ENCODE measurements at places on chromosomes 2 and 18. TPM values are rescaled to one million over a fixed set of nuclear protein-coding genes. Genes with fewer than 3 reads are reported as not detected.

Gene TEX44
- total RNA-seq, result not detected

Gene NDUFS1
- 187 TPM for total RNA-seq

Gene RAB17
- total RNA-seq, result not detected

Gene C2orf78
- not detected for total RNA-seq

Gene ATP8B1
- total RNA-seq, result 136 TPM

Gene GNAL
- total RNA-seq, result 0.28 TPM

Gene NYAP2
- not detected for total RNA-seq

Gene CASP10
- total RNA-seq, result 0.28 TPM

DNA sequence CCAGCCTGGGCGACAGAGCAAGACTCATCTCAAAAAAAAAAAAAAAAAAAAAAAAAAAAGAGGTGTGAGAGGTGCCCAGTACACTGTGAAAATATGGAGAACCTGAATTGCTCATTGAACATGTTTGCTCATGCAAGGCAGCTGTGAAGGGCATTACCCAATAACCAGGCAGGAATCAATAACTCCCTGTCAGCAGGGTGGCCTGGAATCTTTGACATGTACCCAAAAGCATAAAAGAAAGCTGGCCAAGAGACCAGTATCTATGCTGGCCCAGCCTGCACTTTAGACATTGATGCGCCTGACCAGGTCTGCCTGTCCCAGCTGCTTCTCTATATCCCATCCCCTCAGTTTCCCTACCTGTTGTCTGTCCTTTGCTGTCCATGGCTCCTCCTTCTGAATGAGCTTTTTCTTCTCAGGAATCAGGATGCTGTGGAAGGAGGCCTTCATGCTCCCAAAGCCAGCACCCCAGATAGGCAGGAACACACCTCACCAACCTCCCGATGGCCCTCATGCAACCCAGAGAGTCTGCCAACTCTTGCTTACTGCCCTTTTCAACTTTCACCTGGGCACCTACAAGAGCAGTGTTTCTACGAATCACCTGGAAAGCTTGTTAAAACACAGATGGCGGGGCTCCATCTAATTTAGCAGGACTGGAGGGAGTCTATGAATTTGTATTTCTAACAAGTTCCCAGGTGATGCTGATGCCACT lies 83.4 kb upstream of the PPP1CB start:
- no peaks in the 10 kb centered on the region for H3K36me3 ChIP-seq
- H3K4me3 ChIP-seq, result no peak overlapping the region
- no peaks in the 10 kb centered on the region for H3K27me3 ChIP-seq
- H3K4me1 ChIP-seq, result peaks cover 20% of the 10 kb centered on the region
- no peak for DNase-seq

DNA sequence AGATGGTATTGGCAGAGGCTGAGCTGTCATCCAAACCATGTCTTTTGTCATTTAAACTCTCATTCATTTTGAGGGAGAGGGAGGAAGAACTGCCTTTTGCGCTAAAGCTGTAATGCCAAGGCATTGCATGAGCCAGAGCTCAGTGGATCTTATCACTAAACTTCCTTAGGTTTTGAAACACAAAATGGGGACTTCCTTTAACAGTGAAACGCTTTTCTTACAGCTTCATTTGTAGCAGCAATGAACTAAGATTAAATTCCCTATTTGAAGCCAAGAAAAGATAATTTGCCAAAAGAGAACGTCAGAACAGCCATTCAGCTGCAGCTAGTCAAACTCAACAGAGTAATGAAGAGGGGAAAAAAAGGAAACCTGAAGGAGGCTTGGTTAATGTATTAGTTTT lies 143.5 kb upstream of the MMADHC start:
- no peak overlapping the region for H3K27ac ChIP-seq
- H3K4me1 ChIP-seq, result peaks cover 19% of the 10 kb centered on the region
- no peaks in the 10 kb centered on the region for H3K27me3 ChIP-seq
- no peaks in the 10 kb centered on the region for H3K36me3 ChIP-seq

GRCh38 chr2:21696900-21697299 lies 573.1 kb downstream of the TDRD15 start:
- no peaks in the 10 kb centered on the region for H3K27me3 ChIP-seq
- H3K36me3 ChIP-seq, result no peaks in the 10 kb centered on the region
- no peak for DNase-seq
- H3K4me1 ChIP-seq, result no peaks in the 10 kb centered on the region
- H3K4me3 ChIP-seq, result no peak overlapping the region
- H3K27ac ChIP-seq, result no peak overlapping the region

DNA sequence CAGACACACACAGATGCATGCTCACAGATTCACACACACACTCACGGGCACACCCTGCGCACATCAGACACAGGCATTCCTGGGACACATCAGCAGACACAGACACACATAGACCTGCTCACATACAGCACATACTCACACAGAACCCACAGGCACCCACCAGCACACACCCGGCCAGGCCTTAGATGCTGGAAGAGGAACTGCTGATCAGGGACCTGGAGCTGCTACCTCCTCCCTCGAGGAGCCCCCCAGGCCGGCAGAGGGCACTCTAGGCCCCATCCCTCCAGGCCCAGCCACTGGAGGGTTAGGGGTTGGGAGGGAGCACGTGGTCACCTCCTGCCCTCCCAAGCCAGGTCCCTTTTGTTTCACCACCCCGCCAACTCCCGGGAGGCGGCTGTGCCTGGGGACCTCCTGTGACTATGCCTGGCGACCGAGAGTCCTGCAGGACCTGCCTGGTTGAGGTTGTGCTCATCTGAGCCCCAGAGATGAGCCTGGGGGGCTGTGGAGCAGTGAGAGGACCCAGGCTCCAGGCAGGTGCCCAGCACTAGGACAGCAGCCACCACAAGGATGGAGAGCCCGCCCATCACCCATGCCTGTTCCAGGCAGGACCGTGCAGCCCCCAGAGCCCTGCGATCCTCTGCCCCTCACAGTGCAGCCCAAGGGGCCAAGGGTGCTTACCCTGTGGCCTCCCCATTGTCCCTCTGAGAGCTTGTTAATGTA lies 21.0 kb upstream of the PTMA start:
- no peaks in the 10 kb centered on the region for H3K36me3 ChIP-seq
- H3K27ac ChIP-seq, result no peak overlapping the region
- H3K4me3 ChIP-seq, result no peak overlapping the region
- H3K4me1 ChIP-seq, result no peaks in the 10 kb centered on the region
- no peaks in the 10 kb centered on the region for H3K27me3 ChIP-seq
- no peak for DNase-seq

DNA sequence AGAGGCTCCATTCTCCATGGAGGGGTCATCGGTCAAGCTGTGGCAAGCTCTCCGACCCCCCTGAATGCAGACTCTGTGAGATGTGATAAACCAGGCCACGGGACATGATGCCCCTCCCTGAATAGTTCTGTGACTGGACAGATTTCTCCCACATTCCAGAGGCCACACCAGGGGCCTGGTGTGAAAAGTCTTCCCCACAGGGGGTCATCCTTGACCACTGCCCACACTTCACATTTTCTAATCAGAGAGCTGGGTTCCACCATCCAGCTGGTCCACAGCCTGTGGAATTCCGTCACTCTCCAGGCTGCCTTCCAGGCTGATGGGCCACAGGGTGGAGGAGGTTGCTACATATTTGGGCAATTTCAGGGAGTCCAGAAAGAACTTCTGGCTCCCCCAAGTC lies 51.3 kb upstream of the CYRIA start:
- H3K4me3 ChIP-seq, result no peak overlapping the region
- no peak overlapping the region for H3K27ac ChIP-seq
- no peaks in the 10 kb centered on the region for H3K4me1 ChIP-seq
- peaks cover 2% of the 10 kb centered on the region for H3K27me3 ChIP-seq

DNA sequence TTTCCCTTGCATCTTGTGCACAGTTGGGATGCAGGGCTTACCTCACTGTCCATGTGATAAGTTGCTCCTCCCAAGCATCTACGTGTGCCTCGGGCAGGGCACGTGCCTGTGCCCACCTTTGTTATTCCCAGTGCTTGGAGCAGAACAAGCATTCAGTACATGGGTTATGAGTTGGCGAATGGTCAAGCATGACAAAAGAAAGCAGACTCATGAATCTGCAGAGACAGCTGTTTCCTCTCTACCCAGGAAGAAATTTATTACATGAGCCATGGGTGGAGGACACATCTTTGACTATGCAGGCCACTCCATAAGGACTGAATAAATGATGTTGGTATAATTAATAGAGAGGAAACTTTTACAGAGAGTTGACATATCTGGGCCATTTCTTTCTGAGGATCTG lies 127.8 kb downstream of the TPGS2 start:
- no peak overlapping the region for H3K4me3 ChIP-seq
- no peak overlapping the region for H3K27ac ChIP-seq
- no peaks in the 10 kb centered on the region for H3K36me3 ChIP-seq
- no peaks in the 10 kb centered on the region for H3K27me3 ChIP-seq
- peaks cover 4% of the 10 kb centered on the region for H3K4me1 ChIP-seq

DNA sequence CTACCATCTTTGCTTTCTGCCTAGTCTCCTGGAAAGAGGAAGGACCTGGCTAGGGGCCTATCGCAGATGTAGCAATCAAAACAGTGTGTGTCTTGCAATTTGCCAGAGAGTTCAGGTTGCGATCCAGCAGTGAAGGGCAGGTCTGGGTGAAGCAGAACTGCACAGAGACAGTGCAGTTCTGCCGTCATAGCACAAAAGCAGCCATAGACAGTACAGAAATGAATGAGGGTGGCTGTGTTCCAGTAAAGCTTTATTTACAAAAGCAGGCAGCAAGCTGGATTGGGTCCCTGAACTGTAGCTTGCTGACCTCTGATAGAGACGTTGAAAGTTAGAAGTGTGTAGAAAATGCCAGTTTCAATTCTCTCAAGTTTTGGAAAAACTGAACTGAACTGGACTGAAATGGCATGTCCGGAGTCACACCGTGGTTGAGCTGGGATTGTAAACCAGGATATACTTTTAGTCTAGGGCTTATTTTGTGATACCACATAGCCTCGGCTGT lies 186.8 kb downstream of the LTBP1 start:
- H3K4me3 ChIP-seq, result peak overlapping the region; percentile 5
- peaks cover 20% of the 10 kb centered on the region for H3K4me1 ChIP-seq
- DNase-seq, result peak; percentile 75

GRCh38 chr2:217429981-217430500 lies 570.2 kb upstream of the TNP1 start:
- H3K27me3 ChIP-seq, result no peaks in the 10 kb centered on the region
- H3K27ac ChIP-seq, result peak overlapping the region; percentile 99
- DNase-seq, result peak; percentile 66
- H3K4me1 ChIP-seq, result peaks cover 33% of the 10 kb centered on the region
- H3K36me3 ChIP-seq, result no peaks in the 10 kb centered on the region

GRCh38 chr2:128260239-128261138 lies 58.2 kb downstream of the HS6ST1 start:
- H3K27ac ChIP-seq, result peak overlapping the region; percentile 34
- DNase-seq, result peak; percentile 81
- H3K4me3 ChIP-seq, result no peak overlapping the region
- H3K36me3 ChIP-seq, result peaks cover 13% of the 10 kb centered on the region
- H3K4me1 ChIP-seq, result peaks cover 5% of the 10 kb centered on the region

DNA sequence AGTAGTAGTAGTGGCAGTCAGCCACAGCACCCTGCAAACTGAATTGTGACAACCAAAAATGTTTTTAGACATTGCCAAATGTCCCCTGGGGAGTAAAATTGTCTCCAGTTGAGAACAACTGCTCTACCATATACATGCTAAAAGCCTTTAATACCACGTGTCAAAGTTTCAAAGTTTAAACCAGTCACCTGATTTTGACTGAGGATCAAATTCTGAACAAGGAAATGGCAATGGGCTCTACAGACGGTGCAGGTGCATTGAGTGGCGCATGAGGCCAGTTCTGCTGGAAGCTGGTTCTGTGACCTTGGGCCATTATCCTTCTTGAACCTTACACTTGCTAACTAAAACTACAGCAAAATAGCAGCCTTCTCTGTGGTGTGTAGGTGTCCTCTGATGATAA lies 85.0 kb downstream of the LIPG start:
- no peak for DNase-seq
- no peak overlapping the region for H3K27ac ChIP-seq
- H3K4me3 ChIP-seq, result no peak overlapping the region
- no peaks in the 10 kb centered on the region for H3K27me3 ChIP-seq
- H3K36me3 ChIP-seq, result no peaks in the 10 kb centered on the region
- peaks cover 7% of the 10 kb centered on the region for H3K4me1 ChIP-seq

DNA sequence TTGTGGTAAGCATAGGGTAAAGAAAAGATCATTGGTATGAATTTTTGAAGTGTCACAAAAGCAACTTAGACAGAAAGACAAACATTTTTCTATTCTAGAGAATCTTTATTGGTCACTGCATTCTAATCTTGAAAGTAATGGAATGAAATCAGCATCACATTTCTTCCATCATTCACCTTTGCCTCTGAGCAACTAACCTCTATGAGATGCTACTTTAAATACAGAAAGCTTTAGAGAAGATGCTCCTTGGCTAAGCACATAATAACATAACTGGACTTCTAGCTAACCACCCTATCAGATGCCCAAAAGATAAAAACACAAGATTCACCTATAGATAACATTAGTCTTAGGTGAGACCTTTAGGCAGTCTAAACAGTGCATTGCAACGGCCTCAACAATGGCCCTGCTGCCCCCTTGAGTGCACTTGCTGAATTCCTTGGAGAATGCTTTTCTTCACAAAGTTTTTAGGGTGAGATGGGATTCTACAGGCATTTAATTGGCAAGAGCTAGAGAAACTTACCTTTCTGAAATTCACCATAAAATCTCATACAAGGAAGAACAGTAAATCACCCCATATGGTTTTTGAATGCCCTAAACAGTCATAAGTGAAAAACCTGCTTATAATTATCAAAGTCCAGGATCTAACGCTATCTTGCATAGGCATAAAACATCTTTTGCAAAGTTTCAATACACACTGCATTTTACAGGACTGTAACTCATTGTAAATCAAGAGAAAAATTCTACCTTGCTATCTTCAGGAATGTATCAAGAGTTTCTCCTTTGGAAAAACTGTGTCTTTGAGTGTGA lies 791.3 kb upstream of the CHAC2 start:
- H3K27me3 ChIP-seq, result no peaks in the 10 kb centered on the region
- no peaks in the 10 kb centered on the region for H3K36me3 ChIP-seq
- no peak overlapping the region for H3K27ac ChIP-seq

DNA sequence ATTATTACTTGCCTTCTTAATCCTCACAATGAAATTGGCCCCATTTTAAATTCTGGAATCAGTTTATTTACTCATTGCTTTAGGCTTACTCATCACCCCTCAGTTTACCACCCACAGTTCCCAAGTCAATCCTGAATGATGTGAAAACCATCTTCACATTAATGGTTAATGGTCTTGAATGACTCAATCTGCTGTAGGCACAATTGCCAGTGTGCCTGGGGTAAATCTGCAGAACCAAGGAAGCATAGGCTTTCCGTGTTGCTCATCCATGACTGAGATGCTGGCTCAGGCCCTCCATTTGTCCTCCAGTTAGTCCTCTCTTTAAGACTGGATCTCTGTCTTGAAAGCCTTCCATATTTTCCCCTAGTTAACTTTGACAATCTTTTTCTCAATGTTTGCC lies 164.5 kb downstream of the PMAIP1 start:
- no peaks in the 10 kb centered on the region for H3K36me3 ChIP-seq
- H3K27ac ChIP-seq, result no peak overlapping the region
- no peak overlapping the region for H3K4me3 ChIP-seq
- peak; percentile 31 for DNase-seq

GRCh38 chr2:125386074-125386473 lies 1269.9 kb upstream of the GYPC start:
- no peak overlapping the region for H3K4me3 ChIP-seq
- H3K36me3 ChIP-seq, result no peaks in the 10 kb centered on the region
- H3K27me3 ChIP-seq, result no peaks in the 10 kb centered on the region
- no peak overlapping the region for H3K27ac ChIP-seq
- H3K4me1 ChIP-seq, result no peaks in the 10 kb centered on the region
- DNase-seq, result no peak

- peak overlapping the region; percentile 89 for H3K27ac ChIP-seq
- H3K4me1 ChIP-seq, result peaks cover 17% of the 10 kb centered on the region
- no peaks in the 10 kb centered on the region for H3K36me3 ChIP-seq
- no peaks in the 10 kb centered on the region for H3K27me3 ChIP-seq
Observed at GRCh38 chr2:234444893-234445292, 52.0 kb downstream of the ARL4C start.

Measured in IMR-90 (cell line).